ENCODE measurements at places on chromosomes 7 and 10.

GRCh38 chr7:46996972-46997371 lies 584.9 kb downstream of the TNS3 start:
- H3K4me3 ChIP-seq, result no peak overlapping the region
- H3K4me1 ChIP-seq, result no peaks in the 10 kb centered on the region
- H3K27ac ChIP-seq, result no peak overlapping the region
- DNase-seq, result no peak

GRCh38 chr10:88090568-88091214 lies 227.3 kb downstream of the PTEN start:
- no peak overlapping the region for H3K4me3 ChIP-seq
- H3K36me3 ChIP-seq, result no peaks in the 10 kb centered on the region
- H3K27ac ChIP-seq, result peak overlapping the region; percentile 57

GRCh38 chr10:111885919-111886318 lies 297.6 kb downstream of the GPAM start:
- H3K27me3 ChIP-seq, result no peaks in the 10 kb centered on the region
- no peak overlapping the region for H3K27ac ChIP-seq
- no peaks in the 10 kb centered on the region for H3K4me1 ChIP-seq
- H3K4me3 ChIP-seq, result no peak overlapping the region
- H3K36me3 ChIP-seq, result no peaks in the 10 kb centered on the region

DNA sequence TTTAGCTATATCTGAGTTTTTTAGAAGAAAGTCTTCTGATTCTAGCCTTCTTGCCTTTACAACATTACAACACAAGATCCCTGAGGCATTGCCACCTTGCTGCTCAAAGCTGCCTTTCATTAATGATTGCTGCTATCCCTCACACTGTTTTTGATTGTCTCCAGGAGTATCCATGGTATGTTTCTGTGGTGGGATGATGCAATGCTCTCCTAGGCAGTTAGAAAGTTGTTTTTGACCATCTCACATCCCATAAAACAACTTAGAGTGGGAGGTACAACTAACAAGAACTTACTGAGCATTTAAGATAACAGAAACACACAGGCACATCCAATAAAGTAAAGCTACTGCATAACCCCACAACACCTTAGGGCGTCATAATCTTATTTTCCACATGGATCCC lies 1156.0 kb upstream of the LRRTM3 start:
- no peaks in the 10 kb centered on the region for H3K27me3 ChIP-seq
- no peaks in the 10 kb centered on the region for H3K36me3 ChIP-seq
- no peak overlapping the region for H3K27ac ChIP-seq
- no peaks in the 10 kb centered on the region for H3K4me1 ChIP-seq
- no peak overlapping the region for H3K4me3 ChIP-seq

GRCh38 chr7:158651968-158652565 lies 52.5 kb downstream of the NCAPG2 start:
- H3K4me3 ChIP-seq, result no peak overlapping the region
- H3K4me1 ChIP-seq, result no peaks in the 10 kb centered on the region
- H3K27ac ChIP-seq, result no peak overlapping the region
- DNase-seq, result no peak
